ENCODE measurements at places on chromosomes 1 and 21.

- DNase-seq = no peak
Measured at GRCh38 chr1:112506731-112507130, 2.0 kb upstream of the WNT2B start.

DNA sequence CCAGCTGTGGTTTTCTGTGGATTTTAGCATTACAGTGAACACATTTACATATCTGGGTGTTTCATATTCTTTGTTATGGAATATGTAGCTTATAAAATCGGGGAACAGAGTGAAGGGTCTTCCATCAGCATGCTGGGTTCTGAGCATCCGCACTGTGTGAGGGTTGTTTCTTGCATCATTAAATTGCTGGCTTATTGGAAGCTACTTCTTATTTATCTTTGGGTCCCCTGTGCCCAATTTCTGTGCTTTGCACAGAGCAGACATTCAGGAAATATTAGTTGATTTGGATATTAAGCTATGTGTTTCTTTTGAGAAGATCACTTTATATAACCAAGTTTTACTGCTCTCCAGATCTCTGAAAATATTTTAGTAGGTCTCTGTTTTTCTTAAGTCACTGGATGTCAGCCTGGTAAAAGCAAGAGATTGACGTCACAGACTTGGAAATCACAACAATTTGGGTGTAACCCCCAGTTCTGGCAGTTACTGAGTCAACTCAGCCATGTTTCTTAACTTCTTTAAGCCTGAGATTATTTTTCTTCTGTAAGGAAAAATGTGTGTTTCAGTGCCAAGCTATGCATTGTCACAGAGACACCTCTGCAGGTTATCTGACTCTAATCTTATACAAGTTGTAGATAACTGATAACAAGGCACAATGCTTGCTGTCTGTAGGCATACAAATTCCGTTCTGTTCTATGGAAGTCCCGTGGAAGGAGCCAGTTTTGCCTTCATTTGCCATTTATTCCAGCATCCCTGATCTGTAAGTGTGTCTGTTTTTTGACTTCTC, 258.3 kb upstream of the KAZN start:
- DNase-seq = no peak

GRCh38 chr1:225299624-225300023, 128.2 kb downstream of the LBR start:
- DNase-seq = no peak

GRCh38 chr1:70091811-70092210, 113.6 kb downstream of the LRRC40 start:
- DNase-seq = no peak

GRCh38 chr1:68232289-68233148, at the start of gene WLS:
TSS of gene WLS (minus strand) at chr1:68232523. CDS start at chr1:68232299, 224 bp downstream.
- no peak for DNase-seq

DNA sequence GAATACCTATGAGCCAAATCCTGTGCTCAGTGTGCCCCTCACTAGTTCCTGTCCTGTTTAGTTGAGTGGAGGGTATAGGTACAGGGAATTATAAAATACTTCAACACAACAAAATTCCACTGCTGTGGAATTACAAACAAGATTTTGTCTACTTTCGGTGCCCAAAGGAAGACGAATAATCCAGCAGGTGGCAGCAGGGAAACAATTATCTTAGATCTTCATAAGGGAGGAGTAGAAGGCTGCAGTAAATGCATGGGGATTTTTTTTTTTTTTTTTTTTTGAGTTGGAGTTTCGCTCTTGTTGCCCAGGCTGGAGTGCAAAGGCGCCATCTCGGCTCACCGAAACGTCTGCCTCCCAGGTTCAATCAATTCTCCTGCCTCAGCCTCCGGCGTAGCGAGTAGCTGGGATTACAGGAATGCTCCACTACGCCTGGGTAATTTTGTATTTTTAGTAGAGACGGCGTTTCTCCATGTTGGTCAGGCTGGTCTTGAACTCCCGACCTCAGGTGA, 2.0 kb upstream of the PIP5K1A start:
- no peak for DNase-seq
